ENCODE measurements at places on chromosomes 7 and 10. TPM values are rescaled to one million over a fixed set of nuclear protein-coding genes. Genes with fewer than 3 reads are reported as not detected.

Gene RAMP3
- not detected for total RNA-seq

GRCh38 chr10:79140855-79141254 lies 72.1 kb downstream of the ZMIZ1 start:
- no peak for DNase-seq

- no peak for DNase-seq
Measured at GRCh38 chr7:45704683-45705016, 130.5 kb downstream of the ADCY1 start.

- DNase-seq, result no peak
Measured at GRCh38 chr7:138388673-138389491, 71.2 kb upstream of the TRIM24 start.

- DNase-seq, result no peak
Measured at GRCh38 chr10:91460681-91461080, 50.5 kb downstream of the HECTD2 start.

DNA sequence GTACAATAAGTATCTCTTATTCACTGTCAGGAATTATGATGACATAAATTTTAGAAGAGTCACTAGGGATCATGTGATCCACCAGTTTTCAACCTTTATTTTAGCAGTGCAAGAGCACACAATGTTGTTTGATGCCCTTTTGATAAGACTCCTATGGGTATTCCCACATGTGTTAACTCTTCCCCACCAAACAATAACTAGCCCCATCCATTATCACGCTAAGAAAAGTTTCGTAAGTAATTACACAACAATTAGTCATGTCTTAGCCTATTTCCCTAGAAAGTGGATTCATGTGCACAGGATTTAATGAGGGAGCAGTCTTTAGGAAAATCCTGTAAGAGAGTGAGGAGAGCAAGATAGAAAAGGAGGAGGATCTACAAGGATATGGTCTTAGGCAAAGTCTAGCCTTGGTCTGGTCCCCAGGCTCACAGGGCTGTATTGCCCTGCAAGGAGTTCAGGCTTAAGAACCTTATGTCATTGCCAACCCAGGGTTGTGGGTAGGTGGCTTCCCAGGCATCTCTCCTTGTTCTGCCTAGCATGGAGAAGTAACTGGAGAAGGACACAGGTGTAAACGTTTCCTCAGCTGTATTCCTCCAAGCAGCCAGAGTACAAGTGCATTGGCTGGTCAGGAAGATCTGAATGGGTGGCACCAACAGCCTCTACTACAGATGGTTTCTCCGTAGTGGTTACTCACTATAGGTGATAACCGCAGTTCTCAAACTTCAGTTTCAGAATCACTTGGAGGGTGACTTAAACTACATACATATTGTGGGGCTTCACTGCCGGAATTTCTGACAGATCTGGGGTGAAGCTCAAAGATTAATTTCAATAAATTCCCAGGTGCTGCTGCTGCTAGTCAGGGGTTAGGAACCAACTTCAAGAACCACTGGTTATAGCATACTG lies 574.5 kb downstream of the SUGCT start:
- DNase-seq, result no peak

DNA sequence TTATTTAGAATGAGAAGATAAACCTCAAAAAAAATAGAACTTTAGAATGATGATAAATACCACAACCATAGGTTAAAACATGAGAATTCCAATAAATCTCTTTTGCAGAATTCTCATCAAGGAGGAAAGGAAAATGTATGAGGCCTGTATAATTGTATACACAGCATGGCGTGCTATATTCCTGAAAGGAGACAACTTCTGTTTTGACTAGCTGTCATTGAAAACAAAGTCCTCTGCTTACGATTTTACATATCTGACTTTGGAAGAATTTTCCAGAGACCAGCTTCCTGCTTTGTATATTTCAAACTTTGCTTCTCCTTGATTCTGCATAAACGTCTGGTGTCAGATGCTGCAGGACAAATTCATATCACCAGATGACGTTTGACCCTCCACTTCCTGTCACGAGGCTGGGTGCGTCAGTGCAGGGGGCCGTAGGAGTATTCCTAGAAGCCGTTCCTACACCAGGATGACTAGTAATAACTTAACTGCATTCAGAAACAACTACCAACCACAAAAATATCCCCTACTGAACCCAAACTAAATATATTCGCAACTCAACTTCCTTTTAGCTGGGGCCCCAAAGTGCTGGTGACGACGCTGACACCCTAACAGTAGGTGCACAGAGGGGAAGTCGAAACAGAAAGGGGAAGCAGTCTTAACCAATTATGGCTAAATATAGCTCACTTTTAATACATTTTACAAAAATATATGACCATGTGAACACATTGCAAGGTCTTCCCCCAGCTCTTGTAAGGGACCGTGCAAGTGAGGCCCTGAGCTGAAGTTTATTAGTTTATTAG lies 178.6 kb upstream of the INHBA start:
- DNase-seq, result peak; percentile 60

Measured in osteoblast (primary cell).